ENCODE measurements at places on chromosomes 7 and 10. TPM values are rescaled to one million over a fixed set of nuclear protein-coding genes. Genes with fewer than 3 reads are reported as not detected.

GDF2 gene
- not detected for total RNA-seq

H2BK1 gene
- total RNA-seq, result not detected

ACSM6 gene
- not detected for total RNA-seq

CYP2W1 gene
- total RNA-seq, result not detected

TMEM196 gene
- not detected for total RNA-seq

MDFIC gene
- total RNA-seq, result 8.1 TPM

OR2A42 gene
- total RNA-seq, result not detected

TET1 gene
- total RNA-seq, result not detected

PIK3AP1 gene
- not detected for total RNA-seq

Data from MCF 10A (cell line).